NCI-H69 (cell line): ENCODE measurements at places on chromosomes 5 and 9.

DNA sequence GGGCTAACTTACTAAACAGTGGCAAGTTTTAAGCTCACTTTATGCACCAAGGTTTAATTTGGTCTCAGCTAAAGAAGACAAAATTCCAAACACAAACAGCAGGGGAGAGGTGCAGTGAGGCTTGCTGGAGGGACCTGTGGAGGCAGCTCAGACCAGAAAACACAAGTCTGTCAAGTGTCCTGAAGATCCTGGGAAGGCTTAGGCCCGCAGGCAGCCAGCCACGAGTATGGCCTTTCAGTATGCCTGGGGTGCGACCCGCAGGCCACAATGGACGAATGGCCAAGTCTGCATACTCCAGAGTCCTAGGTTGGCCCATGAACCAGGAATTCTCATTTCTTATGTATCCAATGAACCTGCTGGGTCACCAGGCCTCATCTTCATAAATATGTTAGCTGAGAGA lies 9.3 kb downstream of the CCNI2 start:
- no peak for DNase-seq

- DNase-seq: no peak
These were observed 4.4 kb downstream of the EIF4EBP3 start for GRCh38 chr5:140551872-140552271.

DNA sequence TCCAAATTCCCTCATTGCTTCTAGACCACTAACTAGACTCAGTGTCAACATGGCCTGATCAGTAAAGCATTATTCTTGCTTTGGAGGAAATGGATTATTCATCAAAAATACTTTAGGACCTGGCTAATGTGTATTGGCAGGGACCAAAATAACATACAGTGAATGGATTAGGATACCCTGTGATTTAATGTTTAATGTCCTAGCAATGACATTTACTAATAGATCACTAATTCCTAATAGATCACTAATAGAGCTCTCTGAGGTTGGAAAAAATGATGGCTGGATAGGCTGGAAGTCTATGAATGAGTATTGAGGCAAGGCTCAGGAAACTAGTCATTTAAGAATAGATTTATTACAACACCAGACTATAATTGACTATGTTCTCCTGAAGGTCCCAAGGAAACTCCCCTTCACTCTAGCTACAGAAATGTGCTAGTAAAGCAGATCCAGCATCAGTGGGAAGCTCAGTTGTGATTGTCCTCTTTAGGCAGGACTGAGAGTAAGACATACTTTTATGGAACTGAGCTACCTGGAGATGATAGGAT lies 46.1 kb upstream of the CHSY3 start:
- no peak for DNase-seq

DNA sequence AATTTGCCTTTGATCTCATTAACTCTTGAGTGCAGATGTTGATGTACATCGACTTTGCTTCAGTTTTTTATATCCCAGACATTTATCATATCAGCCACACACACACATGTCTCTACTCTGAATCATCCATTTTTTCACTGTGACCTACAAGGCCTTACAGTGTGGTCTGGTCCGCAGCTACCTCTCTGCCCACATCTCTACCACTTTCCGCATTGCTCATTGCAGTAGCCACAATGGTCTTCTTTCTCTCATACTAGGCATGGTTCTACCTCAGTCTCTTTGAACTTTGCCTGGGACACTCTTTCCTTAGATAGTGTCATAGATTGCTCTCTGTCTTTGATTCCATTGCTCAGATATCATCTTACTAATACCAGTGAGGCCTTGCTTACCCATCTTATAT lies 87.9 kb upstream of the FSD1L start:
- DNase-seq: no peak

DNA sequence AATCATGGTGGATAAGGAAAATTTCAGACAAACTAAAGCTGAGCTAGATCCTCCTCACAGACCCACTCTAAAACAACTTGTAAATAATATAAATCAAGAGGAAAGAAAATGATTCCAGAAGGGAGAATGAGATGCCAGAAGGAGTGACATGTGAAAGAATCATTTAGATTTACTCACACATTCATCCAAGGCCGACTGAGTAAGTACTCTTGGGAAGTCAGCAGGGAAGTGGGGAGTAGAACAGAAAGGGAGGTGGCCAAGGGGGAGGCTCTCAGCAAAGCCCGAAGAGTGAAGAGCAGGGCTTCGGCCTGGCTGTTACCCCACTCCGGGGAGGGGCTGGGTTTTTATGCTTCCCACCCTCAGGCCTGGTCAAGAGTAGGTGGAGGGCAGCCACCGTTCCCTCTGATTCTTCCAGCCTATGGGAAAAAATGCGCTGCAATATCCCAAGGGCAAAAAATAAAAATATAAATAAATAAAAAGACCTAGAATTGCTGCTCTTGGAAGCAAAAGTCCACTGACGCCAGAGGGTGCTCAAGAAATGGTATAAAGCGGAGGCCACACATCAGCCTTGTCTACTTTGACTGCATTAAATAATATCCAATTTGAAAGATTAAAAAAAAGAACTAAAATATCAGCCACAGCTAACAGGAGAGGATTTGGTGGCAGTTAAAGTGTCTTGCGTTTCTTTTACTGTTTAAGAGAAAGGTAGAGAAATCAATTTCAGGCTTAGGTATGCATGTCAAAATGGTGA lies 110.2 kb upstream of the COL5A1 start:
- no peak for DNase-seq

GRCh38 chr5:132799392-132799791 lies 13.7 kb upstream of the SOWAHA start:
- DNase-seq: no peak

DNA sequence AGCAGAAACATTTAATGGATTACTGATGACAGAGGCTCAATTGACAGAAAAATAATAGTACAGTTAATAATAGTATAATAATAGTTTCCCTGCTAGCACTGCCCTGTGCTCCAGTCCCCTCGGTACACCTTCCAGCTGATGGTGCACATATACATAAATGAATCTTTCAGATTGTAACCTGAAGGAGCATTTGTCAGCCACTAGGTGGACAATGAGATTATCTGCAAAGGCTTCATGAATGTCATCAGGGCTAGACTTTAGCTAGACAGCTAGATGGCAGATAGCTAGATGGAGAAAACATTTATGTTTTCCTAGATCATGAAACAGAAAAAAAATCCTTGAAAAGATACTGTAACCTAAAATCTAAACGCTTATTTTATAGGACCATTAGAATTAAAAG lies 304.4 kb upstream of the SMC2 start:
- peak; percentile 63 for DNase-seq

GRCh38 chr9:107870221-107870620 lies 380.7 kb upstream of the KLF4 start:
- DNase-seq: no peak

GRCh38 chr9:86589273-86589672 lies 235.1 kb upstream of the TUT7 start:
- no peak for DNase-seq

- no peak for DNase-seq
These were observed 58.1 kb downstream of the DMRT1 start for GRCh38 chr9:899440-900184.

- DNase-seq: no peak
These were observed 181.9 kb downstream of the FGF18 start for GRCh38 chr5:171601266-171601881.

DNA sequence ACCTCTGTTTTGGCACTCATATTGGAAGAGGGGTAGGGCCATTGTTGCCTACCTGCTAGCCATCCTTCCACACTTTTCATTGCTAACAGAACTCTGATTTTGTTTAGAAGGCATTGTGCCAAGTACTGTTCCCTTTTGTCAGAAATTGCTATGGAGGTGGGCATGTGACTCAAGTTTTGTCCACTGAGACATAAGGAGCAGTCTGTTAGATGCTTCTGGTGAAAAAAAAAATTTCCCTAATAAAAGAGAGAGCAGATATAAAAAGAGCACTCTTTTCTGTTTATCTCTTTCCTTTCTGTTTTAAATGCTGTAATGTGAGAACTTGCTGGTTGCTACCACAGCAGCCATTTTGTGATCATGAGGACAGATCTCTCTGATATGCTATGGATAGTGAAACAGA lies 21.9 kb upstream of the THG1L start:
- no peak for DNase-seq

DNA sequence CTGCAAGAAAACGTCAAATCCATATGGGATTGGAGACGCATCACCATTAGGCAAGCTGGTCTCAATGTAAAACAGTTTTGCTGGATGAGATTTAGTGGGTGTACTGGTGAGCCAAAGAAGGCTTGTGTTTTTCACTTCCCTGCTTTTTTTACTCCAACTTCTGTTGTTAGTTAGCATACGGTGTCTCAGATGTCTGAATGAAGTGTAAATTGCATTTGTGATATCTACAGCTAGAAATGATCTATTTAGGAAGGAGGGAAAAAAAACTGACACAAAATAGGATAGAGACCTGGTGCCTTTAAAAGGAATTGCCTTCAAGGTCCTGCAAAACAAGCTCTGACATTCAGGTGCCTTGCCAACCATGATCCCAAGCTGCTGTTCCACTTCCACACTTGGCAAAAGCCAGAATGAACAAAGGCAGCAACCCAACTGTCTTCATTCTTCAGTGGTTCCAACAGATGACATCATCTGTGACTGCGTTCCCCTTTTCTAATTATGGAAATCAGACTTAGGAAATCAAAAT lies 104.2 kb upstream of the RAI14 start:
- DNase-seq: peak; percentile 13

- DNase-seq: no peak
These were observed 65.9 kb downstream of the SHOC1 start for GRCh38 chr9:111728617-111729366.

- DNase-seq: peak; percentile 34
These were observed 101.3 kb downstream of the C9orf152 start for GRCh38 chr9:110106661-110107060.

- DNase-seq: no peak
These were observed 183.1 kb upstream of the IER5L start for GRCh38 chr9:129361196-129361595.

- peak; percentile 35 for DNase-seq
These were observed 4.6 kb upstream of the CTNNA1 start for GRCh38 chr5:138748630-138749081.

DNA sequence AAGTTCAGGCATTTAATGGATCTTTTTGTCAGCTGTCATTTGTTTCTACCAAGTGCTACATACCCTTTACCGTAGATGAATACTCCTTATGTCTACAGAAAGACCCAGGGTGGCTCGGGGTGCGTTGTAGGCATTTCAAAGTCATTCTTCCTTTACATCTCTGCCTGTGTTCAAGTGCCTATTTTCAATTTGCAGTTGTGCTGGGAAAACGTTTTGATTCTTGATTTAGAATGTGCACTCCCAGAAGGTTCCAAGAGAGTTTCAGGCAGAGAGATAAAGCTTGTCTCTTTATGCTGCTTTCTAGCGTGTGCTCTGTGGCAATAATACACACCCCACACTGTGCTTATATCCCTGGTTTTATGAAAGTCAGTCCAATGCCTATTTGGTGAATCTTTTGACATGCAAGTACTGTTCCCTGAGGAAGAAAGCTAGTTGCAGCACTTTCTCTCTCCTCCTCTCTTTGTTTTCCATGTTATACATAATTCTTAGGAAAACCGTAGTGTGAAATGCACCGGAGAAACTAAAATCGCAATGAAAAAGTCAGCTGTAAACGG lies 828.1 kb upstream of the ZNF608 start:
- DNase-seq: no peak

DNA sequence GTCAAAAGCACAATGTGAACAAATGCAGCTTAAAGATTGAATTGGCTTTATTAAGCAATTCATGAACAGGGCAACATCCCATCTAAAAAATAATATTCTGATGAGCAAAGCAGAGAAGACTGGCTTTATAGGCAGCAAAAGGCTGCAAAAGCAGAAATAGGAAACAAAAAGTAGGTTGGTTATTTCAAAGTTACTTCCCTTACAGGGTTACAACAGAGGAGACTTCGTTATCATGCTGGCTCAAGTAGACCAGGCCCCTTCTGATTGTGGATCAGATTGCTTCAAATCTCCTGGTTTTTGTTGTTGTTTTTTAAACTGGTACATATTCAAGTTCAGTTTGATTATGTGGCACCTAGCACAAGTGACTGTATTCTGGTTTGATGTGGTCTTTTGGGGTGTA lies 73.1 kb downstream of the MAN2A1 start:
- no peak for DNase-seq

DNA sequence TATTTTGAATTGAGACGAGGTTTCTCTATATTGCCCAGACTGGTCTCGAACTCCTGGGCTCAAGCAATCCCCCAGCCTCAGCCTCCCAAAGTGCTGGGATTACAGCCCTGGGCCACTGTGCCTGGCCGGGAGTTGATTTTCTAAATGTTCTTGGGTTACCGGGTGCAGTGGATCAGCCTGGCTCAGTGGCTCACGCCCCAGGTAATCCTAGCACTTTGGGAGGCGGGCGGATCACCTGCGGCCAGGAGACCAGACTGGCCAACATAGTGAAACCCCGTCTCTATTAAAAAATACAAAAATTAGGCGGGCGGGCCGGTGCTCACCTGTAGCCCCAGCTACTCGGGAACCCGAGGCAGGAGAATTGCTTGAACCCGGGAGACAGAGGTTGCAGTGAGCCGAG lies 106.9 kb upstream of the LARP1 start:
- DNase-seq: no peak

DNA sequence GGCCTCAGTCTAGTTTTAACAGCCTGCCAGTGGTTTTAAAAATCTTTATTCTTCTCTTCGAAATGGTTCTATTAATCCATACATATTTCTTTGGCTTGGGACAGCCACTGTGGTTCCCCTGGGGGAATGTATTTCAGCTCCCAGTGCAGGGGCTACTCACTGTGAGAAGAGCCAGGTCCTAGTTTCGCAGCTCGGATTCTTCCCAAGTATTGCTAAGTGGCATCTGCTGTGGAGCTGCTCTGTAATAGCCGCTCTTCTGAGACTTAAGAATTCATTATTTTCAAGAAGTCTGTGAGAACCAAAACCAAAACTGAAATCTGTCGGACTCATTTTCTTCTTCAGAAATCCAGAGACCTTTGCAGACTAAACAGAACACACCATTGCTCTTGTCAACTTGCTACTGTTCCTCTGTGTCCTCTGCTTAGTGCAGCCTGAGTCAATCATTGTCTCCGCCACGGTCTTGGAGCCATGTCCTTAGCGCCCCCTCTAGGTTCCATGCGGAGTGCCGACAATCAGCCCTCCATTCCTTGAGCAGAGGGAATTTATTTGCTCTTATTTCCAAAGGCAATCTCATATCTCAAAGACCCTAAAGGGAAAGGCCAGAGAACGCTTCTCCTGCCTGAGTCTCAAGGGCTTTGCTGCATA lies 478.2 kb downstream of the SPATA31D1 start:
- DNase-seq: peak; percentile 46

DNA sequence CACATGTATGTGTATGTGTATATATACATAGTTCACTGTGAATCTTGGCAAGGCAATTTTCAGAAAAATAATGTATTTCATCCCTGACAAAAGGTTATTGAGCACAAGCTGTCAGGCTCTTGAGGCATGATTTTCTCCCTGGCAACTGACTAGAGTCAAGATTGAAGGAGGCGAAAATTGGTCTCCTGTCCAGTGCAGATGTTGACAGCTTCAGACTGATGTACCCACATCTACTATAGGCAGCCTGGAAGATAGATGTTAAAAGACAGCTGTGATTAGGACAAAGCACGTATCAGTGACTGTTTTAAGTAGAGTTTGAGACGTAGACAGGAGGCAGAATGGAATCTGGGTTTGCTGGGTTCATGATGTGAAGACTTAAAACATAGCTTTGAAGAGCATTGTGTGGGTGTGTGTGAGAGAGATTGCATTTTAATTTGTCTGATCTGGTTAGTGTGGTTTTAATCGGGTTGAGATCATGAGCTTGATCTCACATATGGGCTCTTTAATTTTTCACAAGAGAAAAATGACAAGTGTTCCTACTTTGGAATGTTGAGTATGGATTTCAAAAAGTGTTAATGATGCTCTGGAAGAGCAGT lies 39.1 kb downstream of the CTNNA1 start:
- DNase-seq: peak; percentile 18
